ENCODE measurements at places on chromosomes 6 and 20.

- DNase-seq = peak; percentile 60
Measured at GRCh38 chr20:45823949-45824835, 2.9 kb downstream of the TNNC2 start.

GRCh38 chr6:149566410-149567193 lies 427 bp downstream of the GINM1 start:
- DNase-seq = no peak

DNA sequence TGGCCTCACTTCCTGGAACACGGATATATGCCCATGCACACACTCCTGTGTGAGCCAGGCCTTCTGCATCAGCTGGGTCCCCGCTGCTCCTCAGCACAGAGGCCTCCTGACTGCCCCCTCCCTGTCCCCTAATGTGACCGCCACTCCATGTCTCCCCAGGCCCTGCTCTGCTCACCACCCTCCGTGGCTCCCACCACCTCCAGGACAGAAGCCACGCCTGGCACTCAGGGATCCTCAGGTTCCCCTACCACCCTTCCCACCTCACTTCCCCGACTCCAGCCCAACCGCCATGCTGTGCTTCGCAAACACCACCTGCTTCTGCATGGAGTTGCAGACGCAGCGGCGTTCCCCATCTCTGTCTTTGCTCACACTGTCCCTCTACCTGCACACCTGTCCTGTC lies 4.3 kb upstream of the SRC start:
- no peak for DNase-seq

- DNase-seq = no peak
Measured at GRCh38 chr20:57680131-57680716, 29.6 kb downstream of the PMEPA1 start.

- DNase-seq = no peak
Measured at GRCh38 chr20:10843146-10843711, 169.4 kb upstream of the JAG1 start.

GRCh38 chr6:67458265-67458664 lies 1176.8 kb upstream of the ADGRB3 start:
- no peak for DNase-seq

Data from activated naive CD8-positive, alpha-beta T cell treated with anti-CD3 and anti-CD28 coated beads, Interleukin-2, amount 10 ng/mL, durations not matched to agents 7 days and 5 days (primary cell).